NCI-H2029 (cell line): ENCODE measurements at places on chromosomes 2 and 18.
A peak's percentile ranks its signal among the peaks of the same experiment; 100 is the strongest.

DNA sequence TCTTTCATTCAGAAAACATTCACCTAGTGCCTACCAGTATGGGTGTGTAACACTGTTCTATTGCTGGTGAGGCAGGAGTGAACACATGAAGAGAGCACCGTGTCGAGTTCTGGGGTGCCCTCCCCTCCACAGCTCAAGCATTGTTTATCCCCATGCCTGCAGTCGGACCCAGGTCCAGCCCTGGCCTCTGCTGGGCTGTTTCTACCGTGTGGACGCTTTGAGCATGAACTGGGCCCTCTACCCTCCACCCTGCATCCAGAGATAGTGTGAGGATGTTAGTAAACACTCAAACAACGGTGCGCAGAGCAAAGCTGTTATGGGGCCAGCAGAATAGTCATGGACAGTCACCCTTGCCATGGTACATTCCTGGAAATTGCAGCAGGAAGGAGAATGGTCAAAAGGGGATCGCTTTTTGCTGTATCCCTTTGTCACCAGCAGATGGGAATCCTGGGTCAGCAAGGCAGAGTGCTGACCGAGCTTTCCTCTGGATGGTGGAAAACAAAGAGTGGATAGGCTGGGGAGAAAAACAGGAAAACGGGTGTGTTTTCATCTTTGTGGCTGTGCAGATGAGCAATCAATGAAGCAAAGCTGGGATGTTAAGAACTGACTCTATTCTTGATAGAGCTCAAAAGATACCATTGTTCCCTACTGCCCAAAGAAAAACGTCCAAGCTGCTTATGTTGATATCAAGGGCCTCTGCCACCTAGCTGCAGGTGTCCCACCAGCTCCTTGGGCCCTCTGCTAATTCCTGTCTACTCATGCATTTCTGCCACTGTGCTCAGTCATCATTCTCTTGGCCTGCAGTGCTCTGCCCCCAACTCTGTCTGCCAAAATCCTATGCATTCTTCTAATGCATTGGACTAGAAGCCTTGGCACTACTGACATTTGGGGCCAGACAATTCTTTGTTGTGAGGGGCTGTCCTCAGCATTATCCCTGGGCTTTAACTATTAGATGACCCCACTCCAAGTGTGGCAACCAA is 38.7 kb downstream of the REEP1 start:
- DNase-seq, result no peak

GRCh38 chr2:108401800-108402199 is 24.0 kb downstream of the SULT1C4 start:
- no peak for DNase-seq

GRCh38 chr2:58638256-58638805 is 397.2 kb upstream of the FANCL start:
- DNase-seq, result no peak

DNA sequence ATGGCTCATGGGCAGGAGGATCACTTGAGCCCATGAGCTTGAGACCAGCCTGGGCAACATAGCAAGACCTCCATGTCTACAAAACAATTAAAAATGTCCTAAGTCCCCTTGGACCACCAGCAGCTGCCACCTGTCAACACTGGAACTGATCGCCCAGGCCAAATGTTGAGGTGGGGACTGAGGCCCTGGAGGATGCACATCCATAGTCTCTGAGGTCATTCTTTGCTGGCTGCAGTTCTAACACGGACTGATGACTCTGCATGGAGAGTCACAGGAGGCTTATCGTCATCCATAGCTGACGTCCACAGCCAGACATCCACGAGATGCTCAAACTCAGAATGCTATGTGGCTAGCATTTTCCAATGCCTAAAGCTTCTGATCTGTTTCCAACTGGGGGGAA is 151.3 kb downstream of the BCL2 start:
- DNase-seq, result no peak

GRCh38 chr2:63344575-63345284 is 243.5 kb downstream of the WDPCP start:
- no peak for DNase-seq

GRCh38 chr2:62034715-62035114 is 129.2 kb downstream of the COMMD1 start:
- no peak for DNase-seq

DNA sequence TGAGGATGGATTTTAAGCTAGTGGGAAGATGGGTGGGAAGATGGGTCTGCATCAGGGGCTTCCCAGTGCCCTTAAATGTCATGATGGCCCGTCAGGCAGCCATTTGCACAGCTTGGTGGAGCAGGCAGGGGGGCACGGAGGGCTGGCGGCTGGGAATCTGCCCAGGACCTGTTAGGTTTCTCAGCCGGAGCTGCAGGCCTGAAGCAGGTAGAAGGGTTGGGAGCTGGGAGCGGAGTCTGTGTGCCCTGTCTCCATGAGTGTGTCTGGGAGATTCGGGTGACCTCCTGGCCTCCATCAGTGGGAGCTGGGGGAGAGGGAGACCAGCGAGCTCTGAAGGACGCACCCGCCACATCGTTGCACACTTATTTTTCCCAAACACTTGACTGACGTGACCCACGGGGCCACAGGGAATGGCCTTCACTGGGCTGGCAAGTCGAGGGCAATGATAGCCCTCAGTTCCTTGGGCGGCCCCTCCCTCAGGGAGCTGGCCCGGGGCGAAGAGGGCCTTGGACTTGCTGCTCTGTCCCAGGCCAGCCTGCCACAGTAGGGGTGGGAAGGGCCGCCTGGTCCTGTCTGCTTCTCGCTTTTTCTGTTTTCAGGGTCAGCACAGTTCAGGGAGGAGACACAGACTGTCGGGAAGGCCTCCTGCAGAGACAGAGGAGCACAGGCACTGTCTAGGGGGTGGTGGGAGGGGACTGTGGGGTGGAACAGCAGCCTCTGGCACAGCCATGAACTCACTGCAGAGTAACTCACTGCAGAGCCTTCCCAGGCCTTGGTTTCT is 236.8 kb downstream of the ZBTB7C start:
- no peak for DNase-seq

GRCh38 chr2:65435625-65436168 is 3.3 kb upstream of the SPRED2 start:
- peak; percentile 80 for DNase-seq

DNA sequence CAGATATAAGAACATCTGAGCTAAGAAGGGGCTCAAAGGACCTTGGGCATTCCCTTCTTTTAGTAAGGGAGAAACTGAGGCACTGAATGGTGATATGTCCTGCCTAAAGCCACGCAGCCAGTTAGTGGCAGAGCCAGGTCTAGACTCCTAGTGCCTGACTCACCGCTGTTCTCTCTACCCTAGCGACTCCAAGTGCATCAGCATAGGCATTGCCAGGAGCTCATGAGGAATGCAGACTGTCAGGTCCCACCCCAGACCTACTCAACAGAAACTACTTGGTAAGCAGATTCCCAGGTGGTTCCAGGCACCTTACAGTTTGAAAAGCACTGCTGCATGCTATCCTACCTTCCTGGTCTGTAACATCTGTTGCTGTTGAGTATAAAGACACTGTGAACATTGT is 158.9 kb downstream of the MSH2 start:
- DNase-seq, result no peak

DNA sequence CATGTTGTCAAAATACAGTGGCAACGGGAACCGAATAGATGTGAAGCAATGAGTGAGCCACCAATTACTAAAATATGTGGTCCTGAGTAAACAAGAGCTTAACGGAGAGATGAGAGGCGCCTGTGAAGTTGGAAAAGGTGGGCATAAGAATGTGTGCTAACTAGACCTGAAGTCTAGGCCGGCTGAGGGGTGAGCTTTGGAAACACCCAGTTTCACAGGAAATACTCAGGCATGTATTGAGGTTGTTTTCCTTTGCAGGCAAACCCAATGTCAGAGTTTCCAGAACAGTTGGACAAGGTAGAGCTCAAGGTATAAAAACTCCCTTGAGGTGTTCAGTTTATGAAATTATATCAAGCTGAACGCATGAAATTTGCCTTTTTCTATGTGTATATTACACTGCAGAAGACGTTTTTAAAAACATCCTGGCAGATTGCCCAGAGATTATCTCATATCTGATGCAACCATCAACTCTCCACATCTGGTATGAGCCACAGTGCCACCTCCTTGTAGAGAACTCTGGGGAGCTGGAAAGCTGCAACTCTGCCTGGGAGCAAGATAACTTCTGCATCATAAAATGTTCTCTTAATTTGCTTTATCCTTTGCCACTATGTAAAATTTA is 3.9 kb upstream of the WDSUB1 start:
- peak; percentile 75 for DNase-seq

DNA sequence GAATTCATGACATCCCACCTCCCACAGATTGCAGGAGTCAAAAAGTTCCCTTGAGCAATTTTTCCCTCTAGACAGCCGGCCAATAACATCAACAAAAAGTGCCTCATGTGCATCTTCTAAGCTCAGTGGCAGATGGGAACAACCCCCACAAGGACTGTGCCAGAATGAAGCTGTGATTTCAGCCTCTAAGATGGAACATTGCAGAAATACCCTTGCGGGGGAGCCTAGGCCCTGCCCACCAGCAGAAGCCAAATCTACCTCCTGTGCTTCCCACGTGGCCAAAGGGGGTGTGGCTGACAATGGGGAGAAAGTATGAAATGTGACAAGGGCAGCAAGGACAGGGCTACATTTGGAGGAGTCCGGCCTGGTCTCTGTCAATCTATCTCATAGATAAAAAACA is 482.3 kb downstream of the TGIF1 start:
- DNase-seq, result no peak

DNA sequence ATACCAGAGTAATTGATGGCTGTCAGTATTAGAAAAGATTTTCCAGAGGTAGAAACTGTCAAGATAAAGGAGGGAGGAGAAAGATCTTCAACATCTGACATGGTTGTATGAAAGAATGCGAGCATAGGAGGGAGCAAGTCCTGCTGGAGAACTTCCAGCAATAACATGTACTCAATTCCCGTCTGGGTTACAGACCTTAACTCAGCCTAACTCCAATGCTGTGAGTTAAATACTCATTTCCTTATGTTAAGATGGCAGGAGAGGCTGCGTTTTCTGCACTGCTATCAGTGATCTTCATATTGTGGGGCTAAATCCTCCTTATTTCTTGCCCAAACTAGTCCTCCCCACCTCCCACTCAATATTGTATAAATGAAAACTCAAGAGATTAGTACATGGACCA is 6.7 kb upstream of the CERS6 start:
- DNase-seq, result no peak

- no peak for DNase-seq
Observed at GRCh38 chr2:95274291-95275150, at the start of gene PROM2. TSS of gene PROM2 (plus strand) at chr2:95274449. CDS start at chr2:95274586, 137 bp downstream.

DNA sequence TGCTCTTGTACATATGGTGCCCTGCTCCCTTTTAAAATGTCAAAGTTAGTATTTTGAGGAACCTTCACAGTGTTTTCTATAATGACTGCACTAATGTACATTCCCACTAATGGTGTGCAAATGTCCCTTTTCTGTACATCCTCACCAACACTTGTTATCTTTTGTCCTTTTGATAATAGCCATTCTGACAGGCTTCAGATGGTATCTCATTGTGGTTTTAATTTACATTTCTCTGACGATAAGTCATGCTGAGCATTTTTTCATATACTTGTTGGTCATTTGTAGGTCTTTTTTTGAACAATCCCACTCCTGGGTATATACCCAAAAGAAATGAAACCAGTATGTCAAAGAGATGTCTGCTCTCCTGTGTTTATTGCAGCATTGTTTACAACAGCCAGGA is 268.3 kb downstream of the FBXO15 start:
- no peak for DNase-seq

DNA sequence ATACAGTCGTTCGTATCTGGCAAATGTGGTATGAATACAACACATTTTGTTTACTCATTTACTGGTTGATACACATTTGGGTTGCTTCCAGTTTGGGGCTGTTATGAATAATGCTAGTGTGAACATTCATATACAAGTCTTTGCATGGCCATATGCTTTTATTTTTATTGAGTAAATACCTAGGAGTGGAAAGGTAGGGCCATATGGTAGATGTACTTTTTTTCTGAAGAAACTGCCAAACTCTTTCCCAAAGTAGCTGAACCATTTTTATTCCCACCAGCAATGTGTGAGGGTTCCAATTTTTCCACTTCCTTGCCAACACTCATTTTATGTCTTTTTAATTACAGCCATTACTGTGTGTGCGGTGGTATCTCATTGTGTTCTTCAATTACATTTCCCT is 496.2 kb upstream of the NRXN1 start:
- no peak for DNase-seq

DNA sequence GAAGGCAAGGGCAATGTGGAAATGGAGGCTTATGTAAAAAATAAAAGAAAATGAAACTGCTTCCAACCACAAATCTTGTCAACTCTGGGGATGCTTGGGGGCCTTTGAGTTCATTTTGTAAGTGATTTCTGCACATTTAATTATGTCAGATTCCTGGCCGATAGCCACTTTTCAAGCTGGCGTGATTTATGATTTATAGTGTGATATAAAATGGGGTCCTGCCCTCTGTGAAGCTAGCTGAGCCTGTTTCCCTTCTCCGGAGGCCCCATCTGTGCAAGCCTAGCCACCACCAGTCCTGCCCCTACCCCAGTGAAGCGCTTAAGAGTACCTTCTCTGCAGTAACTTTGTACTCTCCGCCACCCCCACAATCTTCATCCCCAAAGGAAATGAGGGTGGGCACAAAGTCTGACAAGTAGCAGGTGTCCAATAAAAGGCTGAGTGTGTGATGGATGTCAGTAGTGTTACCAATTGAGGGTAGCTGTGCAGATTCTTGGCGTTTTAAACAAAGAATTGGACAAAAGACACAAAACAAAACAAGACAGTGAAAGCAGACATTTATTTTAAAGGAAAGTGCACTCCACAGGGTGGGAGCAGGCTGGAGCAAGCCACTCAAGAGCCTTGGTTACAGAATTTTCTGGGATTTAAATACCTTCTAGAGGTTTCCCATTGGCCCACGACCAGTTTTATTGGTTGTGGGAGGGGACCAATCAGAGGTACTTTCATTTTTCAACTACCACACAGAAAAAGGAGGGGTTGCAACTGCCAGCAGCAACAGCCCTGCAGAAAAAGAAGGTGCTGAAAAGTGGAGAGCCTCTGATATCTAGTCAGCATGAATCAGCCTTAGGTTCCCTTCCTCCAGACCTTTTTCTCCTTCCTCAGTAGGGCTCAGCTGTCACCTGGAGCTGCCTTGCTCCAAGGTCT is 39.0 kb upstream of the SIX3 start:
- DNase-seq, result no peak

DNA sequence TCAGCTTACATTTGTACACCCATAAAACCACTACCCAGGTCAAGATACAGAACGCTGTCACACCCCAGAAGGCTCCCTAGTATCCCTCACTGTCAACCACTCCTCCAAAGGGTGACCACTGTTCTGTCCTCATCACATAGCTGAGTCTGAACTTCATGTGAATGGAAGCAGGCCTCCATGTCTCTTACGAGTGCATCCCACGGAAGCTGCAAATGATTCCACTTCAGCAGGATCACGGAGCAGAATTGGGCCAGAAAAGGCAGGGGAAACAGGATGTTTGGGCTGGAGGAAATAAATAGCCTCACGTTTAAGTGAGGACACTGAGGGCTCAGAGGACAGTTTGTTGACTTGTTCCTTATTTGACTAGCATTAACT is 38.4 kb downstream of the LBH start:
- DNase-seq, result no peak

DNA sequence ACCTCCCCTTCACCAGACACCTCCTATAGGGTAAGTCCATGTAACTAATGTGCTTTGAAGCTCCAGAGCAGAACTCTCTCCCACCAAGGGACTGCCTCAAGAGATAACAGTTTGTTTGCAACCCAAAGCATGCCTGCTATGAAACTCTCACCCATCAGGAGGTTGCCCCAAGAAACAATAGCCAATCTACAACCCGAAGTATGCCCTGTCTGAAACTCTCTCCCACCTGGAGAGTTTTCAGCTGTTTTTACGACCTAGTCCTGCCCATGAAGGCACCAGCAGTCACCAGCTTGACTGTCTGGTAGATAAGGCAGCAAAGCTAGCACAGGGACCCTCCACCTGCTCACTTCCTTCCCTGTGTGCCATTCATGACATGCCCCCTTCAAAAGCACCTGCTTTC is 533.9 kb upstream of the CRIM1 start:
- no peak for DNase-seq
